ENCODE measurements at places on chromosomes 11 and 22.
A peak's percentile ranks its signal among the peaks of the same experiment; 100 is the strongest.

GRCh38 chr11:120528749-120529148, 17.2 kb downstream of the GRIK4 start:
- no peak for DNase-seq

DNA sequence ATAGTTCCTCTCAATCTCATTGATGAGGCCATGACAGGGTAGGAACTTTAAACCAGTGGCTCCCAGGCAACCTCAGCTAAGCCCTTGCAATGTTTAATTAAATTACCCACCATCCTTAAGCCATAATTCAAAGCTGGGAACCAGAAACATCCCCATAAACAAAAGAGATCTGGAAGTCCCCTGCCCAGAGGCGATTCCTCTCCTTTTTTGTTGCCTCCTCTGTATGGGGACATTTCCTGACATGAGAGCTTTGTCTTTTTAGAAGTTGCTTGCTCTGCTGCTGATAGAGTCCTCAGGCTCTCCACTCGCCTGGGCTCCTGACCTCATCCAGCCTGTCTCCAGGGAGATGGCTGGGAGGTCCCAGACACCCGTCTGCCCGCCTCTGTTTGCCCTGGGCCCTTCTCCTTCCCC, 3.2 kb downstream of the DTX4 start:
- no peak for DNase-seq

DNA sequence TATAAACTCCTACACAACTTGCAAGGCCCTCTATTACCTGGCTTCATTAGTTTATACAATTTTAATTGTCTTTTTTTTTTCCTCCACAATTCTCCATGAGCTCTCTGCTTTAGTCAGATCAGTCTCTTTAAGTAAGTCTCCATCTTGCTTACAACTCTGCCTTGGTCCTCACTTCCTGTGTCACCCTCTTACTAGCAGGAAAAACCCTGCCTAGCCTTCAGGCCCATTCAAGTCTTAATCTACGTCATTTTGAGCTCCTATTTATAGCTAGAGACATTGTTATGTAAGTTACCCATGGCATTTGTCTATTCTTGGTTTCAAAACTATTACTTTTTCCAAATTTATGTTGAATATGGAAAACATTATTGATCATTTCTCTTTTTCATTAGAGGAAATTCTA, 177.4 kb downstream of the SBF2 start:
- no peak for DNase-seq

DNA sequence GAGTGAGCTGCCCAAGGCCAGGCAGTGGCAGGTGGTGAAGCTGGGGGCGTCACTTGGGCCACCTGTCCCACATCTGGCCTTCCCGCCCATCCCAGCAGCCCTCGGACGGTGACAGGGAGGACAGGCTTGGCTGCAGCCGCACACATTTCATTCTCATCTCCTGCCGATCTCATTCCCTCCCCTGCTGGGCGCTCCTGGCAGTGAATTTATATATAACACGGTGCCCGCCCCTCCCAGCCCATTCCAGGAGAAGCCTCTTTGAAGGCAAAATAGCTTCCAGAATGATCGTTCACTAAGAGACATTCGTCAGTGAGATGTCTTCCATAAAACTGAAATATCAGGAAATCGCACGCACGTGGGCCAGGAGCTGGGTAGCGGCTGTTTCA, 861.3 kb downstream of the TBC1D22A start:
- DNase-seq = peak; percentile 88

GRCh38 chr11:99739464-99740089, 718.8 kb downstream of the CNTN5 start:
- DNase-seq = peak; percentile 11

DNA sequence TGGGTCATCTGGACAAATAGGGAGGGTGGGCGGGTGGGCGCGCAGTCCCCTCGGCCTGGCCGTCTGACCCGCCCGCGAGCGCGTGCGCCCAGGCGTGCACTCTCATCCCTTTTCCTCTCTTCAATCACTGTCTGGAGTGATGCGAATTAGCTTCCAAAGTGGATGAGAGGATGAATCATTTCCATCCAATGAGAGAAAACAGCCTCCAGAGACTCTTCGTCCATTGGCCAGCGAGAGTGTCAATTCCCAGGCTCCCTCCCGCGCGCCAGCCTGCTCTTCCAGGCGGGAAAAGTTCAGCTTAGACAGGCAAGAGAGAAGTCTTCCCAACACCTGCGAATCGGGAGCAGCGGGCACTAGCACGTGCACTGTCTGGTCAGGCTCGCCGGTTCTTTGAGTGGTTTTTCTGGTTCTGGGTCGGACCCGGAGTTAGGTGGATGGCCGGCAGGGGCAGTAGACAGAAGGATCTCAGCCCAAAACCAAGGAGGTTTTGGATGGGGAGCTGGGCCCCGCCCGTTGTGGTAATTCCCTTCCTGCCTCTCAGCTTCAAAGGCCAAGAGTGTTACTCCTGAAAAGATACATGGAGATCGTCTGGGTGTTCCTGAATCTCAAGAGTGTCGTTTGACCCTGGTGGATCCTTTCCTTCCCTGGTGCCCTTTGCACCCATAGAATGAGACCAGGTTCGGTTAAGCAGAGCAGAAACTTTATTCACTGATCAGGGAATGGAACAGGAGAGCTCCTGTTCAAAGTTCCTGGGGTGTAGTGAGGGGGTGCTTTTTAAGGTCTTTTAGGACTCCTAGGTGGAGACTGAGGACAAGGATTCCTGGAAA, 33.4 kb upstream of the GLYATL1 start:
- peak; percentile 48 for DNase-seq

- no peak for DNase-seq
These were observed 57.0 kb downstream of the SMIM38 start for GRCh38 chr11:69212798-69213110.

Measured in NCI-H524 (cell line).